ENCODE measurements at places on chromosomes 12 and 14. TPM values are rescaled to one million over a fixed set of nuclear protein-coding genes. Genes with fewer than 3 reads are reported as not detected.

IL23A gene
- not detected for total RNA-seq

METTL3 gene
- 59.9 TPM for total RNA-seq

WSCD2 gene
- total RNA-seq, result under 0.01 TPM

RNASE2 gene
- total RNA-seq, result not detected

- H3K36me3 ChIP-seq, result no peaks in the 10 kb centered on the region
- no peak for DNase-seq
- H3K27me3 ChIP-seq, result peaks cover 4% of the 10 kb centered on the region
- no peaks in the 10 kb centered on the region for H3K4me1 ChIP-seq
- H3K27ac ChIP-seq, result no peak overlapping the region
- no peak overlapping the region for H3K4me3 ChIP-seq
These were observed 9.2 kb downstream of the PPP1R1A start for GRCh38 chr12:54579258-54579657.

DNA sequence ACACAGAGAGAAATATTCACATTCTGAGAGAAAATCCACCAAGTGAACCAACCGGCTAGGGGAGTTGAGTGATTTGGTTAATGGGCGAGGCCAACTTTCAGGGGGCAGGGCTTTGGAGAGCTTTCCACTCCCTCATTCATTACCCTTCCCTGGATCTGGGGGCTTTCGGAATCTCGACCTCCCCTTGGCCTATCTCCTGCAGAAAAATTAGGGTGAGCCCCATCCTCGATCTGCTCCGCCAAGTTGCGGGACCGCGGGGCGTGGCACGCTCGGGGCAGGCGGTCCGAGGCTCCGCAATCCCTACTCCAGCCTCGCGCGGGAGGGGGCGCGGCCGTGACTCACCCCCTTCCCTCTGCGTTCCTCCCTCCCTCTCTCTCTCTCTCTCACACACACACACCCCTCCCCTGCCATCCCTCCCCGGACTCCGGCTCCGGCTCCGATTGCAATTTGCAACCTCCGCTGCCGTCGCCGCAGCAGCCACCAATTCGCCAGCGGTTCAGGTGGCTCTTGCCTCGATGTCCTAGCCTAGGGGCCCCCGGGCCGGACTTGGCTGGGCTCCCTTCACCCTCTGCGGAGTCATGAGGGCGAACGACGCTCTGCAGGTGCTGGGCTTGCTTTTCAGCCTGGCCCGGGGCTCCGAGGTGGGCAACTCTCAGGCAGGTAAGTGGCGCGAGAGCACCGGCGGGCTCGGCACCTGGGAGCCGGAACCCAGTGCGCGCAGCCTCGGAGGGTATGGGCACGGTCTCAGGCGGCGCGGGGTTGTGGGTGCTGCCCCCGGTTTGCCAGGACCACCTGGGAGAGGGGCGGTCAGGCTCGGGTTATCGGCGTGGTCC is at the start of gene ERBB3:
Gene ERBB3 (plus strand): TSS at position 443 of the 833 bp plus-strand sequence. CDS start 136 bp downstream, at position 579.
- no peaks in the 10 kb centered on the region for H3K4me1 ChIP-seq
- peaks cover 26% of the 10 kb centered on the region for H3K27me3 ChIP-seq
- DNase-seq, result peak; percentile 87
- peak within 1 kb of the TSS; percentile 59 for H3K4me3 ChIP-seq
- no peak within 1 kb of the TSS for H3K27ac ChIP-seq

DNA sequence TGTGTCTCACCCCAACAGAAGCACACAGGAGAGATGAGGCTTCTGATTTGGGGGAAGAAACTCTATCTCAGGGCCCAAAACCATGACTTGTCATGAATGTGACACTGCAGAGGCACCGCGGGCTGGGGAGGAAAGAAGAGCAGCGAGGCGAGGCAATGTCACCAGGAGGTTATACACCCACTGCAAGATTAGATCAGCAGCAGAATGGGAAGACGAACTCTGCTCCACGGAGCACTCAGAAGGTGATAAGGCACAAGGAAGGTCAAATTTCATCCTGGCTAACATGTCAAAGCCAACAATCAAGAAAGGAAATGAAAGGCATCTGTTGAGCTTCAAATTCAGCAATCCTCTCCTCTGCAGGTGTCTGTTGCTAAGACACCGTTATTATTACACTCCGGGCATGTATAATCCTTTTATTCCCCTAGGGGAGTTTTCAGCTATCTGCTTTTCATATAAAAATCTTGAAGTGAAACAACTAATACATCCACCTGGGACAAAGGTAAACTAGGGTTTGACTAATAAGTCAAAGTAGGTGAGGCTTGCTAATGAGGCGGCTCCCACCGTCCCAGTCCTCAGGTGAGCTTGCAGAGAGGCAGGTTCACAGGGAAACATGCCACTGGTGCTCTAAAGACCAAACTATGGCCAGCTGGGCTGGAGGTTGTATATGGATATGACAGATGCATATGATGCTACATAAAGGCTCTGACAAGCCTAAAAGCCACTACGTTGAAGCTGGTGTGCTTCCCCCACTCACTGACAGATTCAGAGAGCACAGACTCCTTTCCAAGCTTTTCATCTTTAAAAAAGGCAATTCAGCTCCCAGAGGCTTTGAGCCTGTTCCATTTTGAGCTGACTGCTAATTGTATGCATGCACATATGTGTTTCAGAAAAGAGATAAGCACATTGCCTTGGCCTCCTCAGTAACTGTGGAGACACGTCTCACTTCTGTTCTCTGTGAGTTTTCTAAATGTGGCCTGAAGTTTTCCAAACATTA is 221.2 kb downstream of the NELL2 start:
- H3K4me1 ChIP-seq, result no peaks in the 10 kb centered on the region
- no peak overlapping the region for H3K27ac ChIP-seq
- H3K4me3 ChIP-seq, result no peak overlapping the region
- no peaks in the 10 kb centered on the region for H3K27me3 ChIP-seq
- DNase-seq, result no peak
- H3K36me3 ChIP-seq, result no peaks in the 10 kb centered on the region

GRCh38 chr14:51081209-51081608 is 13.7 kb downstream of the TRIM9 start:
- H3K4me3 ChIP-seq, result no peak overlapping the region
- H3K27me3 ChIP-seq, result peaks cover 5% of the 10 kb centered on the region
- DNase-seq, result no peak
- H3K36me3 ChIP-seq, result no peaks in the 10 kb centered on the region
- no peaks in the 10 kb centered on the region for H3K4me1 ChIP-seq

DNA sequence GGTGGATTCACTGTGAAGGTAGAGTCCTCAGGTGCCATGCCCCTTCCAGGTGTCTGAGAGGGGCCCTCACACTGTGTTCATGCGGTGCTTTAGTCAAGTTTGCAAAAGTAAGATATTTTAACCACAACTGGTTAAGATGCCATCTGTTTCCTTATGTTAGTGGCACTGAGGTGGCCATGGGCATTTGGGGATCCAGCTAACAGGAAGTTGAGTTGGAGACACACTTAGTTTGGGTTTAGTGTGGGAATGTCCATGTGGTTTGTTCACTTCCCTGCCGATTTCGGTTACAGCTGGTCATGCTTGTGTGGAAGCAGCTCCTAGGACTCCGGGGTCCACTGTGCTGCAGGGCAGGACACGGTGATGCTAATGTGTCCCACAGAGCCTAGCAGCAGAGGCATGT is 17.3 kb upstream of the ABHD12B start:
- H3K4me1 ChIP-seq, result no peaks in the 10 kb centered on the region
- H3K36me3 ChIP-seq, result no peaks in the 10 kb centered on the region
- DNase-seq, result no peak

GRCh38 chr12:3131129-3131528 is 54.0 kb downstream of the TSPAN9 start:
- H3K27ac ChIP-seq, result no peak overlapping the region
- no peak for DNase-seq
- no peaks in the 10 kb centered on the region for H3K36me3 ChIP-seq

DNA sequence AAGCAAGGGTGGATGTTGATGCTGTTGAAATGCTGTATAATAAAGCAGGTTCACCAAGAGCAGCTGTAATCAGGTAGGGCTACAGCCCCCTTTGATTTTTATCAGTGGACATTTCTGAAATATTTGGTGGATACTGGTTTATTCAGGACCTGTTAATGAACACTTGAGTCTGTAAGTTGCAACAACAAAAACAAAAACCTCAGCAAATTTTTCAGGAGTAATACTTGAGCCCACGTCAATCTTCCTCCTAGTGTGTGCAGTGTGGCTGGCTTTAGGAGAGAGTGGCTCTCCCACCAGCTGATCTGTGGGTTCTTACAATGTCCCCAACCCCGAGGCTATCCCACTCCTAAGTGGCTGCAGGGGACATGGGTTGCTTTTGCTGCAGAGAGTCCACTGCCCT is 347.8 kb downstream of the GLT1D1 start:
- no peaks in the 10 kb centered on the region for H3K36me3 ChIP-seq
- no peak for DNase-seq
- H3K27ac ChIP-seq, result no peak overlapping the region
- H3K4me1 ChIP-seq, result no peaks in the 10 kb centered on the region
- H3K27me3 ChIP-seq, result no peaks in the 10 kb centered on the region

- no peak overlapping the region for H3K27ac ChIP-seq
- no peaks in the 10 kb centered on the region for H3K27me3 ChIP-seq
- H3K36me3 ChIP-seq, result no peaks in the 10 kb centered on the region
- H3K4me1 ChIP-seq, result no peaks in the 10 kb centered on the region
- DNase-seq, result peak; percentile 73
- no peak overlapping the region for H3K4me3 ChIP-seq
These were observed 38.2 kb upstream of the ZNF641 start for GRCh38 chr12:48388938-48389337.

DNA sequence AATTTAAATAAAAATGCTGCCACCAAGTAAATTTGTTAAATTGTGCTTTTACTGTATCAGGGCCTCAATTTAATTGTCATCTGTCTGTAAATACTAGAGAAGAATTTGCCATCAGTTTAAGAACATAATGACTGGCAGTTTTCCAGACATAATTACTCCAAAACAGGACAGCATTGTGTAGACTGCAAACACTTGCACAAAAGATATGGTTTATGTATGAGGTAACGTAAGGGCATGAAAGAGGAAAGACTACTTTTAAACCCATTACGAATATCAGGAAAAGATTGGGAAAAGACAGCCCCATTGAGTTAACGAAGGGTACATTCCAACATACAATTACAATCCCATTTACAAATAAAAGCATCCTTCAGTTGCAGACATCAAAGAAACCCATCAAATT is 59.8 kb upstream of the KRR1 start:
- no peak for DNase-seq
- no peak overlapping the region for H3K27ac ChIP-seq
- no peaks in the 10 kb centered on the region for H3K36me3 ChIP-seq

GRCh38 chr14:55099756-55100155 is 29.3 kb upstream of the LGALS3 start:
- no peak overlapping the region for H3K4me3 ChIP-seq
- peak; percentile 85 for DNase-seq
- peaks cover 22% of the 10 kb centered on the region for H3K4me1 ChIP-seq
- H3K27ac ChIP-seq, result no peak overlapping the region

DNA sequence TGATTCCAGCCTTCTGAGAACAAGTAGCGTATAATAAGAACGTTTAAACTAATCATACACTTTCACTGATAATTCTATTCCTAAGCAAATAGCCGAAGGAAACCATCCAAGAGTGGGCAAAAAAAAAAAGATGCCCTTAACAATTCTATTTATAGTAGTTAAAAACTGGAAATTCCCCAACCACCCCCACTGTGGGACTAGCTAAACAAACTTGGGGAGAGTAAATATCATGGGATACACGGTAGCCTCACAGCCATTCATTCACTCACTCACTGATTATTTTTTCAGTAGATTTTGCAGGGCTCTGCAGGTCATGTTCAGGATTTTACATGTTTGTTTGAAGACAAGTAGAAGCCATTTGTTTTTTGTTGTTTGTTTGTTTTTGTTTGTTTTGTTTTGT is 197.0 kb downstream of the ETV6 start:
- DNase-seq, result no peak
- no peak overlapping the region for H3K27ac ChIP-seq
- no peak overlapping the region for H3K4me3 ChIP-seq
- no peaks in the 10 kb centered on the region for H3K4me1 ChIP-seq

- H3K27ac ChIP-seq, result no peak overlapping the region
- no peak overlapping the region for H3K4me3 ChIP-seq
- H3K4me1 ChIP-seq, result no peaks in the 10 kb centered on the region
- no peaks in the 10 kb centered on the region for H3K36me3 ChIP-seq
These were observed 26.9 kb downstream of the C12orf42 start for GRCh38 chr12:103468837-103469236.

DNA sequence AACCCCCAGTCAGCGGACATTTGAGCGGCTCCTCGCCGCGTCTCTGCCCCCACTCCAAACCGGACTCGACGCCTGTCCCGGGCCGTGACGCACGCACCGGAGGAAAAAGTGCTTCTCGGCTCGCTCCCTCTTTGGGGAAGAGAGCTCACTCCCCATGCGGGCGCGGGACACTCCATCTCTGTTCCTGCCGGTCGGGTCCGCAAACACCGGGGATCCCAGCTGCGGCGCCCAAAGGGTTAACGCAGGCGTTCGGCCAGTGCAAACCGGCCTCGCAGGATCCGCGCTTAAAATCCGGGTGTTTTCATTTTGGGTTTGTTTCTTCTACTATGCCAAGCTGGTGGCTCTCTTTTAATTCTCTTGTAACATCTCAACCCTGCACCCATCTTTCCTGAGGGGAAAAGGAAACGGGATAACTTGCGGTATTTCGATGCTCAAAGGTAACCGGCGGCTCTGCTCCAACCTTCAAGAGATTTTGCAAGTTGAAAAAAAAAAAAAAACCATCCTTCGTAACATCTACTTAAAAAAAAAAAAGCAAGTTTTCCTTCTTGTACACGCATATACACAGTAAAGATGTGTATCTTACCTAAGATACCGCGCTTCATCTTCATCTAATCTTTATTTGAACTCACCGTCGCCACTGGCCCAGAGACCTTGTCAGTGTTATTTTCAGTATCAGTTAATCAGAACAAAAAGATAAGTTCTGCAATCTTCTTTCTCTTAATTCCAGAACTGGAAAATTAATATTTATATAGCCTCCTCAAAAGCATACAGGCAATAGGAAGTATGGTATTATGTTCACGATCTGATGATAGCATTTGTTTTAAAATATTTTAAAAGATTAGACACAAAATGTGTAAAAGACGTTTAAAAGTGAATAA is 1.6 kb upstream of the ATP2B1 start:
- H3K4me1 ChIP-seq, result no peaks in the 10 kb centered on the region
- peak overlapping the region; percentile 98 for H3K27ac ChIP-seq
- no peaks in the 10 kb centered on the region for H3K27me3 ChIP-seq
- no peaks in the 10 kb centered on the region for H3K36me3 ChIP-seq

DNA sequence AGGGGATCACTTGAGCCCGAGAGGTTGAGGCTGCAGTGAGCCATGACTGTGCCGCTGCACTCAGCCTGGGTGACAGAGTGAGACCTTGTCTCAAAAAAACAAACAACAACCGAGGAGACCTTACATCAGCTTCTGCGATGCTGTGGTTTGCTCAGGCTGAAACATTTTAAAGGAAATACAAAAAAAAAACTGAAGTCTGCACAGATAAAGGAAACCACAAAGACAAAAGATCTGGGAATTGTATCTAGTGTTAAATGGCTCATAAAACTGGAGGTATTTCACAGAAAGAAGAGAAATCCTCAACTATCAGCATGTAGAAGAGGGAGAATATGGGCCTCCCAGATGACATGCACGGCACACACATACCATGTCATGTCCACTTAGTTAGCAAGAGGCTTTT is 60.3 kb upstream of the VPS33A start:
- H3K4me1 ChIP-seq, result no peaks in the 10 kb centered on the region
- H3K27me3 ChIP-seq, result no peaks in the 10 kb centered on the region
- peaks cover 10% of the 10 kb centered on the region for H3K36me3 ChIP-seq
- DNase-seq, result no peak

All from fibroblast of lung (primary cell).